T follicular helper cell (primary cell): ENCODE measurements at places on chromosomes 5 and 9.

DNA sequence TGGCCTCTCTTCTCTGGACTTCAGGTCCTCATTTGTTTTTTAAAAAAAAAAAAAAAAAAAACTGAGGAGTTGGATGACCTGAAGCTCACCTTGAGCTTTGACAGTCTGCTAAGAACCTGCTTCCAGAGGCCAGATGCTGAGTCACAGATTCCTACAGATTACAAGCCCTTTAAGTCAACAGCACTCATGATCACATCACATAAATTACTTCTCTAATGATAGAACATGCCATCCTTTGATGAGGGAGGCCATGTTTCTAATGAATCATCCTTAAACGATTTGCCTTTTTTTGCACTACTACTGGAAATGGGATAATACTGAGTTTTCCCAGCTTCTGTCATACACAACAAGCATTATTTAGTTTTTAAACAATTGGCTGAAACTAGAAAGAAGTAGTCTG, 34.2 kb upstream of the MYOT start:
- no peak for DNase-seq

- no peak for DNase-seq
Measured at GRCh38 chr9:119677811-119678505, 308.7 kb upstream of the BRINP1 start.

GRCh38 chr5:52468976-52469375, 318.7 kb upstream of the ITGA1 start:
- no peak for DNase-seq

DNA sequence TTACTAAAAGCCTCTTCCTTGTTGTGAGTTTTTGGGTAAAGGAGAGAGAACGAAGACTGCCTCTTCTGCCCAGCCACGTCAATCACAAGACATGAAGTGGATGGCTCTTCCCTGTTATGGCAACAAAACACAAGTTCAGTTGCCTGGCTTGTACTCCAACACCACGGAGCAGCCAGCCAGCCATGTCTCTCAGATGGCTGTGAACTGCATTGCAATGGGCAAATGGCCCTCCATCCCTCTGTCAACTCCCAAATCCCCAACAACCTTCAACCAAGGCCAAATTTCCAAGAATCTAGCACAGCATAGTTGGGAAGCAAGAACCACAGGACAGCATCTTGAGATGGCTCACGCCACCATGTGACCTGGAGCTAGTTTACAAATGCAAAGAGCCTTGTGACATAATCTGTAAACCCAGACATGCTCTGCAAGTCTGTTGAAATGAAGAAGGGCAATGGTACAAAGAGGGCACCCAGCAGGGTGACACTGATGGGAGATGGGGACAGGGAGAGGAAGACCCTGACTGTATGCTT, 53.9 kb downstream of the ZNF366 start:
- DNase-seq: no peak

GRCh38 chr9:91516081-91516480, 92.4 kb upstream of the NFIL3 start:
- DNase-seq: no peak

GRCh38 chr9:110468950-110469349, 110.6 kb downstream of the SVEP1 start:
- no peak for DNase-seq

DNA sequence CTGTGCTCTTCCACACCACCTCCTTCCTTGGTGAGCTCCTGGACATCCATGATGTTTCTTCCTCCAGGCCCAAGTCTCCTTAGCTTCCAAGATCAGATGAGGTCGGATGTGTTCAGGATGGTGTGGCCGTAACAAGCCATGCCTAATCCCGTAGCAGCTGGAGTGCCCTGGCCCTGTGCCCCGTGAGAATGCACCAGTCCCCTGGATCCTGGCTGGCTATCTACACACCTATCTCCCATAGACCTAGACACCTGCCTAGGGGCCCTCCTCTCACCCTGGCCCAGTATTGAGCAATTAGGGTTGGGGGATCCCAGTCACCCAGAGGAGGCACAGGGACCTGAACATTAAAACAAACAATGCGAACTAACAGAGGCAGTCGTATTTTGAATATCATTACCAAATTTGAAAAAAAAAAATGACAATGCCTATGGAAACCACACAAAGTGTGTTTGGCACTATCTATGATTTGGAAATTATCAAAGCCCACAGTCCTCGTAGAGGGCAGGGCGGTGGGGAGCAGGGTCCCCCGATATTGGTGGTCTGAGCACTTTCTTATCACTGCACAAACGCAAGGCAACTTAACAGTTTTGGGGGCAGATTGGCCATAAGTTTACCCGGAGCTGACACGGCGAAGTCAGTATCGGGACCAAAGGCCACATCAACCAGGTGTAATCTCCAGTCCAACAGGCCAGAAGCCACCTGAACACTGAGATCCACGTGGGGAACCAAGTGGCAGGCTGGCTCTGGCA, 13.2 kb downstream of the ENG start:
- DNase-seq: no peak

- DNase-seq: no peak
Measured at GRCh38 chr5:172370648-172371545, 83.4 kb downstream of the SH3PXD2B start.

DNA sequence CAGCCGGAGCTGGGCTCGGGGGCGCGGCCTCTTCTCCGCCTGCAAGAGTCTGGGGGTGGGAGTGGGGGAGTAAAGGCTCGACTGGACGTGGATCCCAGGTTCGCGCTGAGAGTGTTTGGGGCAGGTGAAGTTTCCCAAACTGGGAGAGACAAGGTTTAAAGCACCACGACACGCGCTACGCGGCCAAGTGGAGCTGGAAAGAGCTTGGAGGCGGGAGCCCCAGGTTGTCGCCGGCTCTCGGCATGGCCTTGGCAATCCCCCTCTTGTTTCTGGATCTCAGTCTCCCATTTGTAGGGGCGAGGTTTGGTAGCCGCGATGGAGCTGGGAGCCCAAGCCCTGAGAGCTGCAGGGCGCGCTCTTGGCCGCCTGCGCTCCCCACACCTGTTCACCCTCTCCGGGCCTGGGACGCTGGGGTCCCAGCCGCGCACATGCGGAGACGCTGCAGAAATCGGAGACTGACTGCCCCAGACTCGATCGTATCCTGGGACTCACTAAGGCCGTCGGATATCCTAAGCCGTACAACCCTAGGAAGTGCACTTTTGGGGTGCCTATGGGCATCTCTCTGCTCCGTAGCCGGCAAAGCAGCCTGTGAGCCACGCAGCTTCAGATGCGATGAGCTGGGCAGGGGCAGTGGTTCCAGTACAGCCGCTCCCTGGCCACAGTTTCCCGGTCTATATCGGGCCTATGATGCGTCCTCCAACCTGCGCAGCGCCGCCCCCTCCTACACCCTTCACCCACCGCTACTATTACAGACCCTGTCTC, 937 bp downstream of the TMOD1 start:
- no peak for DNase-seq

DNA sequence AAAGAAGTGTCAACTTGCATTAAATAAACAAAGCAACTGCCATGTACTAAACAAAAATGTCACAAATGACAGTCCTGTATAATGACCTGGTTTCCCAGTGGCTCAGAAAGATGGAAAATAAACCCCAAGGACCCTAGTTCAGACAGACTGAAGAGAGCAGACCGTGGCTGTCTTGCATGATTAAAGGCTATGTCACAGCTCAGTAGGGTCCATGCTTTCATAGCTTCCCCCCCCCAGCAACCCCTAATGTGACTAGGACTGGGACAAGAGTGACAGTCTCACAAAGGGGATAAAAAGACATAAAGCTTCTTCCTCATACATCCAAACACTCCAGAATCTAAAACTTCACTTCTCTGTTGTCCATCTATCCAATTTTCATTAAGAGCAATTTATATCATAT, 113.6 kb downstream of the NR6A1 start:
- no peak for DNase-seq

DNA sequence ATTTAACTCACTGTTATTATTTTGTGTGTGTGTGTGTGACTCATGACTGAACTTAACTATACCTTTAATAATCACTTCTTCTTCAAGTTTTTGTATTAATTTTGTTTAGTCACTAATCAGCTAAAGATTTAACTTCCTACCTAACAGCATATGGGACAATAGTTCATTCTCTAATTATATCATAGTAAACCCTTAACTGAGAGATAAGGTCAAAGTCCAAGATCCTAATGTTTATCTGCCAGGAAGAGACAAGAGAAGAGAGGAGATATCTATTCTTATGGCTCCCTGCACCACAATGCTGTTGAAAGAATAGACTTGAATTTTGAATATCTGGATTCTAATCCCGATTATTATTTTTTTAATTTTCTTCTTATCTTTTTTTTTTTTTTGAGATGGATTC, 28.1 kb downstream of the FREM1 start:
- no peak for DNase-seq

DNA sequence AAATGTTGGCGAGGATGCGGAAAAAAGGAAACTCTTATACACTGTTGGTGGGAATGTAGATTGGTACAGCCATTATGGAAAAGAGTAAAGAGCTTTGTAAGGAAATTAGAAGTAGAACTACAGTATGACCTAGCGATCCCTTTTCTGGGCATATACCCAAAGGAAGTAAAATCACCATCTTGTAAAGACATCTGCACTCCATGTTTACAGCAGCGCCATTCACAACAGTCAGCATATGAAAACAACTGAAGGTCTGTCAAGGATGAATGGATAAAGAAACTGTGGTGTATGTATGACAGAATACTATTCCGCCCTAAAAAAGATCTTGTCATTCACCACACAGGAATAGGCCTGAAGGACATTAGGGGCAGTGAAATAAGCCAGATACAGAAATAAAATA, 27.7 kb upstream of the SLC25A51 start:
- no peak for DNase-seq

DNA sequence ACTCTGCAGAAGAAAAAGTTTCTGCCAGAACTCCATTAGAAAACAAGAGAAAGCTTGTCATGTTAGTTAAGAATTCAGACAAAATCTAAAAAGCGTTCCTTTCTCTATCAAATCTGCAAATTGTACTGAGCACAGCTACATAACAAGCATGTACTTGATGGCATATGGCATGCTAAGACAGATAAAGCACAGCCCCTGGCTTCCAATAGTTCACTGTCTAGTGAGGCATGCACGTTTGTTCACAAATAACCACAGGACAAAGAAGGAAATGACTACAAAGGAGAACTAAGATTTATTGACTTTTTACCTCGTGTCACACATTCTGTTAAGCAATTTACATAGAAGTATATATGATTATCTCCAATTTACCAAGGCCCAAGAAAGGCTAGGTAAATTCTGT, 518.2 kb upstream of the TLE4 start:
- no peak for DNase-seq

GRCh38 chr5:66306844-66307315, 162.8 kb downstream of the SREK1 start:
- no peak for DNase-seq

DNA sequence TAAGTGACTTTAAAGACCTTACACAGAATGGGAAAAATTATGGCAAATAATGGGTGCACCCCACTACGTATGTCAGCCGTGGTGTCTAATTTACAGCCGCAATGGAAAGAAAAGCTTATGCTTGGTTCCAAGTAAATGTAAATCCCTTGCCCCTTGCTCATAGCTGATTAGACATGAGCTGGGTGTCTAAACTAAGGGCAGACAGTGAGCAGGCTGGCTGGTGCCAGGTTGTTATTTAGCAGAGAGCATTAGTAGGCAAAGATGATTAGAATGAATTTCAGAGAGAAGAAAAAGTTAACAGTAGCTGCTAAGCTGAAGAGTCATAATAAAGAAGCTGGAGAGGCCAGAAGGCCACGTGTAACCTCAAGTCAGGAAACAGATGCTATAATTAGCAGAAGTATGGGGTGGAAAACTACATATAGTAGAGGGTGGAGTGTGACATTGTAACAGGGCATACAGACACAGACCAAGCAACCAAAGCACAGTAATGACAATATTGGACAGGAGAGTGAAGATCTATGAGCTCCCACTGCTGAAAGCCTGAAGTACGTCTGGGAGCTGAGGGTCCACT, 257.7 kb downstream of the MCTP1 start:
- DNase-seq: no peak

DNA sequence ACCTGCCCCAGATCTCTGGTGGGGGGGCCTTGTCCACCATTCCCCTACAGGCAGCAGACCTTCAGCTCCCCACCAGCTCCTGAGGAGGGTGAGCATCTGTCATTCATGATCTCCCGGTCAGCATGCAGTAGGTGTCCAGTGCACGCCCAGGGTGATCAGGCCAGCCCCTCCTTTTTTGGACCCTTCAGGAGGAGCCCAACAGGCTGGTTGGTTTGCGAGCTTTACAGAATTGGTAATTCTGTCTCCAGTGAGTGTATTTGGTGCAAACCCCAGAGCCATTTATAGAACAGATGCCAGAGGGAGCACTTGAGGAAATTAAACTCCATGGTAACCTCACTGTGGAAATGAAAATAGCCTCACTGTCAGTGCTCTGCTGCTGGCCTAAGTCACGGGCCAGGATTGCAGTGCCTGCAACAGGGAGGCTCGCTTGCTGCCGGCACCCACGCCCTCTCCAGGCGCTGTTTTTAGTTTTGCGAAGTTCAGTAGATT, 23.4 kb downstream of the WNK2 start:
- no peak for DNase-seq

GRCh38 chr9:23662320-23662719, 163.7 kb downstream of the ELAVL2 start:
- no peak for DNase-seq

GRCh38 chr5:137997726-137998213, 35.1 kb downstream of the FAM13B start:
- DNase-seq: no peak

- DNase-seq: no peak
Measured at GRCh38 chr5:128681096-128681495, 143.1 kb upstream of the FBN2 start.

- DNase-seq: no peak
Measured at GRCh38 chr9:128057724-128058409, 9.3 kb downstream of the NAIF1 start.

GRCh38 chr9:125493881-125494652, 212.9 kb downstream of the MAPKAP1 start:
- DNase-seq: no peak

- DNase-seq: no peak
Measured at GRCh38 chr9:107594908-107595530, 105.5 kb upstream of the KLF4 start.

DNA sequence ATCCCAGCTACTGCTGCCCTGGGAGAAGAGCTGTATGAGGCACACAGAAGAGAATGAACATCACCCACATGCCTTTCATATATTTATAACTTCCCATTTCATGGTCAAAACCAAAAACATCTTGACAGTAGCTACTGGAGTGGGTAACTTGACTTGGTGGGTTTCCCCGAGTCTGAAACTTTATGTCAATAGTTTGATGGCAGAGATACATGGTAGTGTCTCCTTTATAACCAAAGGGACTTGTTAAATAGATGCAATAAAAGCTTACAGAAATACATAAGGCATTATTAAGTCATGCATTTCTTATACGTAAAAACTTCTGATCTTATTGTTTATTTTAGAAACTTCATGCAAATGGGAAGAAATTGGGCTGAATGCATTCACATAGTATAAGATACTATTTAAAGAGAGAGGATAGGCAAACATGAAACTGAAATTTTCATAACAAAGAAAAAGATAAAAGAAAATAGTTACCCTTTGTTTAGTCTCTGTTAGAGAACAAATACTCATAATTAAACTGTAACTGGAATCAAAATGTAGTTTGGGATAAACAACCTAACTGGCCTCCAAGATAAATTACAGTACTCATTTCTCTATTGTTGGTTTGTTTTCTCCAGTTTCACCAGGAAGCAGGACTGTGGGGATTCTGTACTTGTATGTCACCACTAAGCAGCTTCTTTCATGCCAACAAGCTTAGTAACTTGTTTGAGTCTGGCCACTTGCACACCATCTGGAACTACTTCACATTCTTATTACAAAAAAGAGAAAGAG, 459.3 kb upstream of the MEF2C start:
- no peak for DNase-seq

- no peak for DNase-seq
Measured at GRCh38 chr9:37425298-37425752, 2.8 kb downstream of the GRHPR start.

- no peak for DNase-seq
Measured at GRCh38 chr5:44909004-44909403, 100.3 kb downstream of the MRPS30 start.
